Forelimb muscle (tissue), 1 donor: ENCODE measurements at places on chromosomes 5 and 9. TPM values are rescaled to one million over a fixed set of nuclear protein-coding genes. Genes with fewer than 3 reads are reported as not detected.

Gene GRIN3A
- 1.2 TPM for polyA plus RNA-seq

Gene TAF1L
- 0.03 TPM for polyA plus RNA-seq

Gene TMEM174
- not detected for polyA plus RNA-seq

DNA sequence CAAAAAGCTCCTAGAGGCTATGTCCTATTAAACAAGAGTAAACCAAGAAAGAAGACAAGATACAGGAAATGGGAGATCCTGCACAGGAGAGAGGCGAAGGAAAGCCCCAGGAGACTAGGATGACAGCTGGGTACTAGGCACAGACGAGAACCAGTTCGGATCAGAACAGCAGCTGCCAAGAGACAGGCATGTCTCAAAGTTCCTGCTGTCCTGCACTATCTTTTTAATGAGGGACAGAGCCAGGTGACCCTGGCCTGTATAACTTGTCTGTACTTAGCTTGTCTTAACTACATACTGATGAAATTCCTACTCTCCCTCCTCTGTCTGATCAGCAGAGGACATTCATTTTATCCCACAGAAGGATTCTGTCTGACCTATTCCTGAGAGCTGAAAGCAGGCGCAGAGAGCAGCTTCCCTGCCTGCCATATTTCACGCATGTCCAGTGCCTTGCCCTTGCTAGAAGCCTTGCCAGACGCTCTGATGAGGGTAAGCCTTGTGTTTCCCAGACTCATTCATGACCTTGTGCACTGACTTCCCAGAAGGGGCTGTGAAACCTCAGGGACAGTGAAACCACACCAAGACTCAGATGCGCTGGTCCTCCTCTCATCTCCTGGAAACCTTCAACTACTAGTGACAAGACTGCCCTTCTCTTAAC, 24.7 kb downstream of the TSC1 start:
- DNase-seq = no peak

- no peak for DNase-seq
Observed at GRCh38 chr5:40485021-40485998, 194.4 kb upstream of the PTGER4 start.

GRCh38 chr5:96922499-96923244, 13.2 kb upstream of the LNPEP start:
- no peak for DNase-seq
